ENCODE measurements at places on chromosomes 12 and 14. TPM values are rescaled to one million over a fixed set of nuclear protein-coding genes. Genes with fewer than 3 reads are reported as not detected.

- no peak for DNase-seq
- no peaks in the 10 kb centered on the region for H3K4me1 ChIP-seq
- H3K4me3 ChIP-seq, result no peak overlapping the region
- H3K27ac ChIP-seq, result no peak overlapping the region
- H3K36me3 ChIP-seq, result no peaks in the 10 kb centered on the region
Measured at GRCh38 chr12:4296751-4297150, 23.2 kb downstream of the CCND2 start.

- DNase-seq, result peak; percentile 17
- H3K36me3 ChIP-seq, result peaks cover 5% of the 10 kb centered on the region
- no peak overlapping the region for H3K4me3 ChIP-seq
- H3K27ac ChIP-seq, result no peak overlapping the region
Measured at GRCh38 chr14:104936361-104937155, 11.9 kb downstream of the PLD4 start.

- H3K36me3 ChIP-seq, result peaks cover 12% of the 10 kb centered on the region
- H3K27ac ChIP-seq, result no peak overlapping the region
- peaks cover 29% of the 10 kb centered on the region for H3K4me1 ChIP-seq
- peak overlapping the region; percentile 100 for H3K4me3 ChIP-seq
Measured at GRCh38 chr12:108559007-108559655, 1.8 kb downstream of the SART3 start.

- H3K4me3 ChIP-seq, result peak overlapping the region; percentile 96
- peak overlapping the region; percentile 75 for H3K27ac ChIP-seq
- no peaks in the 10 kb centered on the region for H3K27me3 ChIP-seq
- peaks cover 29% of the 10 kb centered on the region for H3K4me1 ChIP-seq
- H3K36me3 ChIP-seq, result peaks cover 17% of the 10 kb centered on the region
Measured at GRCh38 chr12:56129206-56129941, 1.3 kb downstream of the ESYT1 start.

DNA sequence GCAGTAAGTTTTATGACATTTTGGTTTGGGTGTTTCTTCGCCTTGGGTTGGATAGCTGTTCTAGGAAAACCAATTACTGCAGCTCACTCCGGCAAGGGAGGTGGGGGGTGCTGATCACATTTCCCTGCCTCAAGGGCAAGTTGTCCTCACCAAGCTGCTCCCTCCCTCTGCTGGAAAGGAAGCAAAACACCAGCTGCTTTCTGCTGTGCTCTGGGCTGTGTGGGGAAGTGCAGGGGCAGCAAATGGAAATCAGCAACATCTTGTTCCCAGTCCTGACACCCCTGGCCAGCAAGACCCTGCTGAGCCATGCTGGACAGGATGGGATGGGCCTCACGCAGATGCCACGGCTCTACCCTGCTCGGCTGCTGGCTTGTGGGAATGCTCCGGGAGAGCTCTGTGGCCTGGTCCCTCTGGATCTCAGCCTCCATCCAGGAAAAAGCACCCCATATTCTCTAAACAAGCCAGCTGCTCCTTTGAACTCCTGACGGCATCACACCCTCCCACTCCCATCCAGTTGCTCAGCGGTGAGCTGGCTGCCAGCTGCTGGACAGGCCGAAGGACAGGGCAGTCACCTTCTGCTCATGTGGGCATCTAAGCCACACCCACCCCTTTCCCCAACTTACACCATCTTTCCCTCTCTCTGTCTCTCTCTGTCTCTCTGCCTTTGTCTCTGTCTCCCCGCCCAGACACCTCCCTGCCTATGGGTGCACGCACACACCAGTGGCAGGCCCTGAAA lies 52.4 kb upstream of the EIF5 start:
- no peak overlapping the region for H3K27ac ChIP-seq
- DNase-seq, result no peak
- no peaks in the 10 kb centered on the region for H3K4me1 ChIP-seq
- H3K27me3 ChIP-seq, result no peaks in the 10 kb centered on the region
- no peak overlapping the region for H3K4me3 ChIP-seq

DNA sequence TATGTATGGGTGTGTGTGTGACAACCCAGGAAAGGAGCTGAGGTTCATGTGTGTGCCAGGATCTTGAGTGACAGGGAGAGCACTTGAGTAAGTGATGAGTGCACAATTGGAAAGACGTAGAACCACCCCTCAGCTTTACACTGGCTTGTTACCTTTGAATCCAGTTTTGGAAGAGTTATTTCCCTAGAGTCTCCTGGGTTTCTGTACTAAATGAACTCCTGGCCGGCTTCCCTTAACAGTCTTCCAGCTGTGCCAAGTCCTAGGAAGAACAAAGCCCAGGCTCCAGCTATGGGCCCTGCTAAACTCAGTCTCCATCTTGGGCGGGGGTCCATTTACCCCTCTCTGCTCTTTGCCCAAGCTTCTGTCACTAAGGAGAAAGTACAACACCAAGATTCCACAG lies 19.7 kb upstream of the NR1H4 start:
- H3K4me3 ChIP-seq, result no peak overlapping the region
- no peak for DNase-seq
- no peak overlapping the region for H3K27ac ChIP-seq
- H3K36me3 ChIP-seq, result no peaks in the 10 kb centered on the region
- no peaks in the 10 kb centered on the region for H3K27me3 ChIP-seq

DNA sequence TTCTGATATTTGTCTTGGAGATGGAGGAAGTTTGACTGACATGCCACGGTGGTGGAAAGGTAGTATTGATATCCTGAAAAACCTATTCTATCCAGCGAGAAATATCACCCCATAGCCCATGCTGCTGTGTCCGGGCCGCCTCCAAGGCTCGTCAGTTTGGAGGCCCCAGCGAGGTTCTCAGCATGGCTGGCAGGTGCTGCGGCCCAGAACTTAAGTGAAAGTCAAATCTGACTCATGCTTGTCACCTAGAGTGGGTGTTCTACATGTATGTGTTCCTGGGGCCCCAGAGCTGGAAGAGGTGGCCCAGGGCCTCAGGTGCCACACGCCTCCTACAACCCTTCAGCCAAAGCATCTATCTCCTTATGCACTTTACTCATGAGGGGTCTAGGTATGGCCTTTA lies 92.9 kb downstream of the GCH1 start:
- no peak overlapping the region for H3K4me3 ChIP-seq
- no peak overlapping the region for H3K27ac ChIP-seq
- no peak for DNase-seq
- H3K36me3 ChIP-seq, result no peaks in the 10 kb centered on the region
- H3K27me3 ChIP-seq, result no peaks in the 10 kb centered on the region

GRCh38 chr12:109191621-109192250 lies 75.3 kb downstream of the ACACB start:
- H3K4me3 ChIP-seq, result no peak overlapping the region
- no peaks in the 10 kb centered on the region for H3K4me1 ChIP-seq
- H3K36me3 ChIP-seq, result no peaks in the 10 kb centered on the region
- no peak for DNase-seq

DNA sequence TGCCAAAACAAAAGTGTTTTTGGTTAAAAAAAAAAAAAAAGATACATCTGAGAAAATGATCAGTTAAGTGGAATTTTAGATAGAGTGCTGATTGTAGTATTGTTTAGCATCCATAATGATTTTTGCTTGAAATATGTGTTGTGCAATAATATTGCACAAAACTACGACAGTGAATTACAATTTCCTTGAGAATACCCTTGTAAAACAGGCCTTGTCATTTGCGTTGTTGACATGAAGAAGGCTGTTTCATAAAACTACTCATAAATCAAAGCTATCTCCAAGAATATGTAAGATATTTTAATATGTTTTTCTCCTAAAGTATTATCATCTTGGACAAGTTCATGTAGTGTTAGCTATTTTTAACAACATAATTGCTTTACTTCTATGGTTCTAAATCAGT lies 1077.0 kb downstream of the LRFN5 start:
- H3K4me3 ChIP-seq, result no peak overlapping the region
- H3K27me3 ChIP-seq, result no peaks in the 10 kb centered on the region
- H3K27ac ChIP-seq, result no peak overlapping the region
- no peak for DNase-seq
- H3K4me1 ChIP-seq, result no peaks in the 10 kb centered on the region

DNA sequence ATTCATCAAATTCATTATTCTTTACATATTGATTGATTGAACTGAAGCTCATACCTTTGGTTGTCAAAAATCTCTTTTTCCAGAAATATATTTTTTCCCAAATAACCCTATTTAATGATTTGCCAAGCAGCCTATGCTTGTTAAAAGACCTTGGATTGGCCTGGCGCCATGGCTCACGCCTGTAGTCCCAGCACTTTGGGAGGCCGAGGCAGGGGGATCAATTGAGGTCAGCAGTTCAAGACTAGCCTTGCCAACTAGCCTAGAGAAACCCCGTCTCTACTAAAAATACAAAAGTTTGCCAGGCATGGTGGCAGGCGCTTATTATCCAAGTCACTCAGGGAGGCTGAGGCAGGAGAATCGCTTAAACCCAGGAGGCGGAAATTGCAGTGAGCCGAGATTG lies 165.1 kb upstream of the MGAT4C start:
- H3K36me3 ChIP-seq, result no peaks in the 10 kb centered on the region
- no peak overlapping the region for H3K27ac ChIP-seq
- DNase-seq, result no peak
- H3K4me3 ChIP-seq, result no peak overlapping the region

- no peaks in the 10 kb centered on the region for H3K36me3 ChIP-seq
- H3K4me1 ChIP-seq, result no peaks in the 10 kb centered on the region
- no peak overlapping the region for H3K4me3 ChIP-seq
- H3K27ac ChIP-seq, result no peak overlapping the region
Measured at GRCh38 chr14:22184157-22184829, 404.7 kb downstream of the DAD1 start.

DNA sequence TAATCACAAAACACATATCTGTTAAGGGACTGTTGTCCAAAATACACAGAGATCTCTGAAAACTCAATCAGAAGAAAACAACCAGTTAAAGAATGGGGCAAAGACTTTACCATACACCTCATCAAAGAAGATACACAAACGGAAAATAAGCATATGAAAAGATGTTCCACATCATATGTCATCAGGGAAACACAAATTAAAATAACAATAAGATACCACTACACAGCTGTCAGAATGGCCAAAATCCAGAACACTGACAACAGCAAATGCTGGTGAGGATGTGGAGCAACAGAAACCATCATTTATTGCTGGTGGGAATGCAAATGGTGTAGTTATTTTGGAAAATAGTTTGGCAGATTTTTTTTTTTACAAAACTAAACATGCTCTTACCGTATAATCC lies 220.5 kb upstream of the FOXN3 start:
- no peak overlapping the region for H3K27ac ChIP-seq
- no peak for DNase-seq
- no peak overlapping the region for H3K4me3 ChIP-seq
- H3K4me1 ChIP-seq, result no peaks in the 10 kb centered on the region
- H3K36me3 ChIP-seq, result no peaks in the 10 kb centered on the region

GRCh38 chr12:105240228-105240627 lies 4.3 kb upstream of the APPL2 start:
- 0 out of 2 replicates have a peak, but pooled peaks cover 1% of the 10 kb centered on the region for H3K36me3 ChIP-seq
- no peak overlapping the region for H3K27ac ChIP-seq
- 0 out of 2 replicates have a peak, but pooled peaks cover 2% of the 10 kb centered on the region for H3K27me3 ChIP-seq
- DNase-seq, result no peak
- no peak overlapping the region for H3K4me3 ChIP-seq

DNA sequence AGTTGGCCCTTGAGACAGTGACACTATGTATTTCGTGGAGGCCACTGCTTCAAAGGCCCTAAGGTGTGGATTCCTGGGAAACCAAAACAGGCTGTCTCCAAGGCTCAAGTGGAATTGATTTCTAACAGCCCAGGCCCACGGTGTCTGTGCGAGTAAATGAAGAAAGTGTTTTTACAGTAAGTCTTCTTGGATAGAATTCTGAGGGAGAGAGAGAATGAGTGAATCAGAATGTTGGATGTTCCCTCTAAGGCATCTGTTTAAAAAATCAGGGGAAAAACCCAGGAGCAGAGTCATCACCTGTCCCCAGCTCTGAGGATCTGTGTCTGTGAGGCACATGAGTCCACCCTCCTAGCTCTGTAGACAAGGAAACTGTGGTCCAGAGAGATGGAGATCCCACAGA lies 22.3 kb upstream of the BDKRB1 start:
- H3K4me1 ChIP-seq, result no peaks in the 10 kb centered on the region
- H3K36me3 ChIP-seq, result no peaks in the 10 kb centered on the region
- no peak for DNase-seq
- no peak overlapping the region for H3K4me3 ChIP-seq
- H3K27ac ChIP-seq, result no peak overlapping the region

GRCh38 chr12:45285717-45286116 lies 69.8 kb downstream of the ANO6 start:
- H3K27me3 ChIP-seq, result no peaks in the 10 kb centered on the region
- peak overlapping the region; percentile 91 for H3K27ac ChIP-seq
- H3K36me3 ChIP-seq, result no peaks in the 10 kb centered on the region
- H3K4me3 ChIP-seq, result no peak overlapping the region

GRCh38 chr12:28998662-28999120 lies 150.4 kb upstream of the FAR2 start:
- no peaks in the 10 kb centered on the region for H3K4me1 ChIP-seq
- no peaks in the 10 kb centered on the region for H3K36me3 ChIP-seq
- DNase-seq, result peak; percentile 4
- no peak overlapping the region for H3K27ac ChIP-seq
- no peaks in the 10 kb centered on the region for H3K27me3 ChIP-seq

GRCh38 chr12:106246891-106247673 lies 738 bp downstream of the CKAP4 start:
- H3K4me3 ChIP-seq, result peak overlapping the region; percentile 63
- peak overlapping the region; percentile 74 for H3K27ac ChIP-seq
- no peaks in the 10 kb centered on the region for H3K27me3 ChIP-seq
- no peaks in the 10 kb centered on the region for H3K36me3 ChIP-seq
- no peak for DNase-seq
- peaks cover 4% of the 10 kb centered on the region for H3K4me1 ChIP-seq

GRCh38 chr14:96959992-96960391 lies 162.8 kb downstream of the VRK1 start:
- no peak overlapping the region for H3K4me3 ChIP-seq
- H3K4me1 ChIP-seq, result no peaks in the 10 kb centered on the region
- H3K27me3 ChIP-seq, result no peaks in the 10 kb centered on the region
- no peaks in the 10 kb centered on the region for H3K36me3 ChIP-seq
- DNase-seq, result no peak

GRCh38 chr12:91249054-91249453 lies 66.4 kb upstream of the DCN start:
- no peaks in the 10 kb centered on the region for H3K4me1 ChIP-seq
- H3K27me3 ChIP-seq, result no peaks in the 10 kb centered on the region
- no peak for DNase-seq

DNA sequence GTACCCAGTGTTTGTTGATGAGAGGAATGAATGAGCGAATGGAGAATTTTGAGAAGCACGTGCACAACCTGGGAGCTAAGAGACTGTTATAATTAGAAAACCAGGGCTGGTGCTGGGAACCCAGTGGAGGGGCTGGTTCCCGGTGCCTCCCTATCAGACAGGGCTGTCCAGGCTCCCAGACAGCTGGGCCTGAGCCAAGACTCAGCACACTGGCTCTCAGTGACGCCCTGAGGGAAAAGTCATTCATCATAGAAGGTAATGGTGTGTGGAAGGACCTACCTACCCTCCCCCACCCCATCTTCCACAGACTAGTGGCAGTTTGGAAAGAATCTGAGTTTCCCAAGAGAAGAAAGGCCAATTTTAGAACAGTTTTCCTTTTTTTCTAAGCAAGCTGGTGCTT lies 34.7 kb downstream of the KCNA5 start:
- no peaks in the 10 kb centered on the region for H3K36me3 ChIP-seq
- H3K27me3 ChIP-seq, result peaks cover 2% of the 10 kb centered on the region
- no peak overlapping the region for H3K27ac ChIP-seq

GRCh38 chr12:121796855-121797751 lies 3.6 kb upstream of the RHOF start:
- H3K4me3 ChIP-seq, result peak overlapping the region; percentile 38
- no peaks in the 10 kb centered on the region for H3K27me3 ChIP-seq
- DNase-seq, result no peak
- H3K4me1 ChIP-seq, result peaks cover 54% of the 10 kb centered on the region
- peak overlapping the region; percentile 89 for H3K27ac ChIP-seq

GALNT6 gene
- 6.5 TPM for total RNA-seq

TTC5 gene
- 10.0 TPM for total RNA-seq

OR6C75 gene
- not detected for total RNA-seq

OTUB2 gene
- 3.4 TPM for total RNA-seq

C12orf56 gene
- 2.8 TPM for total RNA-seq

DPPA3 gene
- not detected for total RNA-seq

AICDA gene
- not detected for total RNA-seq
